ENCODE measurements at places on chromosomes 2 and 18.
A peak's percentile ranks its signal among the peaks of the same experiment; 100 is the strongest.

DNA sequence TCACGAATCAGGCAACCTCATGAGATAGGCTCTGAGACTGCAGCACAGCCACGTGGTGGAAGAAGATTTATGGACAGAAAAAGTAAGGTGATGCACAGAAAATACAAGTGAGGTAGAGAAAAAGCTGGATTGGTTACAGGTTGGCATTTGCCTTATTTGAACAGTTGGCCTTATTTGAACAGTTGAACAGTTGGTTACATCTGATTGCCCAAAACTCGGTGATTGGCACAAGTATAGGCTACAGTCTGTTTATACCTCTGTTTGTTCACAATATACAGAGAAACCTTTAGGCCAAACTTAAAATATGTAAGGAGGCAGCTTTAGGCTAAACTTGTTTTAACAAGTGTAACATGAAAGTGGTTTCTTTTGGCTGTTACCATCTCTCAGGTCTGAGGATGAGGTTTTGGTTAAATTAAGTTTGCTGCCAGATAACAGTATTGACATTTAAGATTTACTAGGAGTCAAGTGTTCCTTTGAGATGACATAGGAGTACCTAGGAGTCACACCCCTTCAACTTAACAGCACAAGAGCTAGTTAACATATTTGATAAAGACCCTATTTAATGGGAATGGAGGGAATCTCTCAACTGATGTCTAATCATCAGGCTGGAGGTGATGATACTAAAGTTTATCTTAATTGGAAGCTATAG is 16.5 kb upstream of the GPR155 start:
- no peak for DNase-seq

- no peak for DNase-seq
Measured at GRCh38 chr2:29192526-29192925, 77.3 kb downstream of the CLIP4 start.

DNA sequence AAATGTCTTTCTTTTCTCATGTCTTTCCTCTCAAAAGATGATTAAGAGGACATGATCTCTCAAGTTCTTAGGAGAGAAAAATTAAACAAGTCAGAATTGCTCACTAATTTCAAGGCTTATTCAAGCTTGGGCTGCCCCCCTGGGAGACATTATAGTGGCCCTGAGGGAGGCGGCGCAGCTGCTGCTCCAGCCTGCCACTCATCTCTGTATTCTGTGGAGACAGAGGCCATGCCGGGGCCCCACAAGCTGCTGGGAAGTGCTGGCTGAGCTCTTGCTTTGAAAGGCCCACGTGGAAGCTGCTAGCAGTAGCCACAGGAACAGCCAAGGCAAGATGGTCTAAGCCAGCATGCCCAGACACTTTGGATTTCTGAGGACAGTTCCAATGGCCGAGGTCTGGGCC is 267.4 kb downstream of the LNPK start:
- DNase-seq: no peak

DNA sequence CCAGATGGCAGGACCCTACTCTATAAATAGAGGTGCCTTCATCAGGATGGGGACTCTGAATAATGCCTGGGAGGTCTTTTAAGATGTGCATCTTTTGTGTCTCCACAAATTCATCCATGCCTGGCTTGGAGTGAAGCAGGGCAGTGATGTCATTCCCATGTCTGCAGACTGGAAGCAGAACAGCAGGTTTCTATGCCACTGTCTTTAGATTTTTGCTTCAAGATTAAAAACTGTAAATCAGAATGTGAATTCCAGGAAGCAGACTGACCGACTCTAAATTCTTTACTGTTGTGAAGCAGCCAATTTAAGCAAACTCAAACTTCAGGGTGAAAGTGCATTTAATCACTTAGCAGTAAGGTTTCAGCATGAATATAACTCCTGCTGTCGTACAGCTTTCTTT is 159.3 kb downstream of the SCG2 start:
- DNase-seq: no peak

- no peak for DNase-seq
Measured at GRCh38 chr18:78765637-78766281, 213.9 kb upstream of the SALL3 start.

DNA sequence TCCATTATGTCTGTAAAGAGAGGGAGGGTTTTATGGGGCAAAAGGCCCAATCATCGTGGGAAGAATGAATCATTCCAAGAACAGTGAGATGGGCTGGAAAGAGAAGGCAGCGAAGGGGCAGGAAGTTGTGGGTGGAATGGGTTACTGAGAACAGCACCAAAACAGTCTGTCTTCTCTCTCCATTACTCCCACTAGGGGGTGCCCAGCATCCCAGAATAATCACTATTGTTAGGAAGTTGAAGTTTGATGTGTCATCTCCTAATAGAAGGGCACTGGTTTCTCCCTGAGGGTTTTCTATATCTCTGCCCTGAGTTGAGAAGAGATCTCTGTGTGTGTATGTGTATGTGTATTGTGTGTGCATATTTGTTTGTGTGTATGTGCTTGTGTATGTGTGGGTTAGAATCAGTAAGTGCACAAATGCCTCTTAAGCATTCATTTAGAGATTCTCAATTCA is 76.6 kb upstream of the MAP4K3 start:
- peak; percentile 91 for DNase-seq

DNA sequence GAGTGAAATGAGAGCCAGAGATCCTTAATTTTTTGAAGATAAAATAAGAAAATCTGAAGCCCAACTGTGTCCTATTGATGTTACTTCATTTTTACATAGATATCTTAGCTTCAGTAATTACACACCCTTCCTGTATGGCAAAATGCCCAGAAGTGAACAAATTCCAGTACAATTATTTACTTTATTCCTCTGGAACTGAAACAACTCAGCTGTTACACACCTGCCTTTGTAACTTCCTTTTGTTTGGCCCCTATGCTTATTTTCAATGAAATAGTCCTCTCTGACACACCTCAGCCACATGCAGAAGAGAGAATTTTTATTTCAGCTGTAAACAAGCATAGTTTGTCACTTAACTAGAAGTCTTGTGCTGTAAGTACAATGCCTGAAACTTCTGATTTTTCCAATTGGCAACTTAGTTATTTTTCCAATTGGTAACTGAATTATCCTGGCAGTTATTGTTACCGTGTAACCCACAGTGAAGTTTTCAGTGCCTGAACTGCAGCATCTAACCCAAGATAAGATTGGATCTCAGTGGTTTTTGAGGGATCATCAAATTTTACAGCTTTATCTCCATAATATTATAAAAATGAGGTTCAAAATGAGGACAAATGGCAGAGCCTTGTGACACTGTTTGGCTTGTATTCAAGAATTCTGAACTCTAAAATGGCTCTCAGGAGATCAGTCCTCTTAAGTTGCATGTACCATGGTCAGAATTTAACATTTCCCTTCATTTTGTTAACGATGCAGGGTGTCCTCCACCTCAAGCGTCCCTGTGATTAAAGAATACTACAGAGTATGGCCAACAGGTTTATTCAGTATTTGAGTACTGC is 82.6 kb downstream of the PKP4 start:
- DNase-seq: peak; percentile 65

- DNase-seq: no peak
Measured at GRCh38 chr2:138497294-138497693, 4.3 kb upstream of the SPOPL start.

GRCh38 chr18:68083776-68084175 is 567.3 kb upstream of the DSEL start:
- no peak for DNase-seq

DNA sequence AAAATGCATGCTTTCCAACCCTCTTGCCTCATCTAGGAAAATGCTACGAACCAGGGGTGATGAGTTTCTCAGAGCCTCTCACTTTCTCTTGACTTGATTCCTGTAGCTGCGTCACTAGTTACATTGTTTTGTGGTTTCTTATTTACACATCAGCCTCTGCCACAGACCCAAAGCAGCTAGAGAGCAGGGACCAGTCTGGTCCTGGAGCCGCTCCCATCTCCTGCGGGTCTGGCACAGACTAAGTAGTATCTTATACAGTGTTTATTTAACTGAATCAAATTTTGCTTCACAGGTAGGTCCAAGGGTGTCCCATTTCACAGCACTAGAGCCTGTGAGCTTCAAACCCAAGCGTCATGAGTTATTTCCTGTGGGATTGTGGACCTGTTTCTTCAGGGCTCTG is 310.5 kb downstream of the MYCN start:
- no peak for DNase-seq

DNA sequence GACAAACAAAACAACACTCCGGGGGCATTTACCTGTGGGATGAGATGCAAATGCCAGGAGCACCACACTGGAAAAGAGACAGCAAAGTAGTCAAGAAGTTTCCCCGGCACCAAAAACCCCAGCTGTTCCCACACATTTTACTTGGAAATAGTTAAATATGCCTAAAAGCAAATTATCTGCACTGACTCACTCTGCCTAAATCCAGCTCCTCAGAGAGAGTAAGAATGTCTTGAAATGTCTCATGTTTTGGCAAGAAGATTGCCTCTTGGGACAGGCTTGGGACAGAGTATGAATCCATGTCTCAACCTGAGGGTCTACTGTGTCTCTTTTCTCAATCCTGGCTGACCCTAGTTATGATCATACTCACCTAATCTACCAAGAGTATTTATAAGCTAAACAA is 87.5 kb upstream of the RIOK3 start:
- no peak for DNase-seq

DNA sequence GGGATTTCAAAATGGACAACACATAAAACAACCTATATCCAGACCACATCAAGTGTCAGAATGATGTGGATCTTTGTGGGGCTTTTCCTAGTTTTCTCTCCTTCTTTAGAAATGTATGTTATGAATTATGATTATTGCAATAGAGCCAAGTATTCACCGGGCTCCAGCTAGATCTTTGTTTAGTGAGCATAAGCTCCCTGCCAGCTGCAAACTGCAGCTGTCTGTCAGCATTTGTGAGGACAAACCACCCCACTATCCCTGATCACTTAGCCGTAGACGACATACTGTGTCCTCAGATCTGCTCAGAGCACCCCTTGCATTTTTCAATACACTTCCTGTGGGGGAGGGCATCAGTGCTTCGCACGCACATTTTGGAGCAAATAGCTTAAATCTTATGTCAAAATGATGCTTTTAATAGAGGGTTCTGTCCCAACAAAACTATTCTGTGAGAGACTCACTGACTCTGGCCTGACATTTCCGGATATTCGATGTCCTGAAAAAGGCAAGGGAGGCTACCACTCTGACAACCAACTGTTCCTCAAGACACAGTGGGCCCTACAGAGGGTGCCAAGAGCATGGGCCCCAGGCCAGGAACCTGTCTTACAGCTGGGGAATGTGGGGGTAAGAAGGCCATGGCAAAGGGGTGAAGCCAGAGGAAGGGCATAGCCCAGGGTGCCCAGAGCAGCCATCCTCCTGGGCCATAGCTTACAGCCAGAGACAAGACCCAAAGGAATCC is 346.0 kb downstream of the ARHGAP15 start:
- DNase-seq: no peak

GRCh38 chr18:79770501-79770815 is 27.3 kb upstream of the KCNG2 start:
- DNase-seq: no peak

DNA sequence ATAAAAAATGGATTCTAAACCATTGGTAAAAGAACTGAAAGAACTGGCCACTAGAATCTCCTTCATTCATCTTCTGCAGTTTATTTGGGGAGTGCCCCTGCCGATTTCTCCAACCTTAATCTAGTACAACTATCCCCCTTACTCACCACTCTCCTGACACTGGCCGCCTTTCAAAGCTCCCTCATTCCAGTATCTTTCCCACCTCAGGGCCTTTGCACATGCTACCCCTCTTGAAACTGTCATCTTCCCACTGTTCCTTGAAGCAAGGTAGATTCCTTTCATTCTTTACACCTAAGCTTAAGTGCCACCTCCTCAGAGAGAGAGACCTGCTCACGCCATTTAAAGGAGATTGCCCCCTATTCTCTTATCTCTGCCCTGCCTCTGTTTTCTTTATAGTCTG is 147.9 kb downstream of the MCFD2 start:
- no peak for DNase-seq

All from ACHN (cell line).